ENCODE measurements at places on chromosomes 7 and 10.

DNA sequence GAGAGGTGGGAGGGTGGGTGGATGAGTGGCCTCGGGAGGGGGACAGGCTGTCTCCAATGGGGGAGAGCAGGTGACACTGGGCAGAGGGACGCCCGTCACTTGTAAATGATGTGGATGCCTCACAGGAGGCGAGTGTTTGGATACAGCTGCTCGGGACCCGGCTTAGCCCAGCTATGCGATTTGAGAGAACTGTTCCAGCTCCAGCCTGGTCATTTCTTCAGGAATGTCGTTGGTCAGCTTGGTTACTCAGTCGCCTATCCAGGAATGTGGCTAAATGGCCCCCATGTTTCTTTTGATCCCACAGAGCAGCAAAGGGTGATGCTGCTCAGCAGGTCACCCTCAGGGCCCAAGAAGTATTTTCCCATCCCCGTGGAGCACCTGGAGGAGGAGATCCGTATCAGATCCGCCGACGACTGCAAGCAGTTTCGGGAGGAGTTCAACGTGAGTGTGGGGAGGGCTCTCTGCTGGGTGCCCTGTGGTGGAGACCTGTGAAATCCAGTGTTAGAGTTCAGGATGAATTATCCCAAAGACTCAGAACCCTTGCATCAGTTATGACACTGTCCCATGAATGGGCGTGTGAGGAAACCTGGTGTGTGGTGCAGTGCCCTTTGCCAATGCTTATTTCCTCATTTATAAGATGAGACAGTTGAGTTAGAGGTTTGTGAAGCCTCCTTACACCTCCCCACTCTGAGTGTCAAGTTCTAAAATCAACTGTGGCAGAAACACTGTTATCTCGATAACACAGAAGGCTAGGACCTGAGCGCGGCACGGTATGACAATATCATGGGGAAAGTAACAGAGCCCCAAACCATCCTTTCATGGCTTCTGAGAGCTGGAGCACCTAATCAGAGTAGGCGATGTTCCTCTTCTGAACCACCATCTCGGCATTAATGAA lies 76.8 kb downstream of the MKI67 start:
- DNase-seq = no peak

- DNase-seq = no peak
These were observed 78.8 kb downstream of the INPP5A start for GRCh38 chr10:132616170-132616995.

GRCh38 chr10:27360581-27361172 lies 120.1 kb upstream of the ACBD5 start:
- peak; percentile 56 for DNase-seq

- DNase-seq = peak; percentile 3
These were observed 717.1 kb downstream of the GRID1 start for GRCh38 chr10:85649461-85649860.

GRCh38 chr10:88651101-88651551 lies 13.1 kb upstream of the LIPF start:
- peak; percentile 88 for DNase-seq

DNA sequence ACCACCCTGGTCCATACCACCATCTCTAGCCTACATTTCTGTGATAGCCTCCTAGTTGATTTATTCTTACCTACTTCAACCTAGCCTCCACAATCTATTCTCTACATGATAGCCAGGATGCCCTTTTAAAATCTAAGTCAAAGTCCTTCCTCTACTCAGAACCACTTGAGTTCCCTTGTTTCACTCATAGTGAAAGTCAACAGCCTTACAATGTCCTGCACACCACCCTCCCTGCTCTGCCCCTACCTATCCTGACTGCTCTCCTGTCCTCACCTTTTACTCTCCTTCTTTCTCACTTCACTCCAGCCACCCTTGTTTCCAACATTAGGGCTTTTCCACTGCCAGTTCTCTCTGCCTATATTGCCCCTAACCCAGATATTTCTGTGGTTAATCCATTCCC lies 146.7 kb downstream of the GRM3 start:
- no peak for DNase-seq

- DNase-seq = no peak
These were observed 22.9 kb upstream of the C10orf105 start for GRCh38 chr10:71742301-71743088.

DNA sequence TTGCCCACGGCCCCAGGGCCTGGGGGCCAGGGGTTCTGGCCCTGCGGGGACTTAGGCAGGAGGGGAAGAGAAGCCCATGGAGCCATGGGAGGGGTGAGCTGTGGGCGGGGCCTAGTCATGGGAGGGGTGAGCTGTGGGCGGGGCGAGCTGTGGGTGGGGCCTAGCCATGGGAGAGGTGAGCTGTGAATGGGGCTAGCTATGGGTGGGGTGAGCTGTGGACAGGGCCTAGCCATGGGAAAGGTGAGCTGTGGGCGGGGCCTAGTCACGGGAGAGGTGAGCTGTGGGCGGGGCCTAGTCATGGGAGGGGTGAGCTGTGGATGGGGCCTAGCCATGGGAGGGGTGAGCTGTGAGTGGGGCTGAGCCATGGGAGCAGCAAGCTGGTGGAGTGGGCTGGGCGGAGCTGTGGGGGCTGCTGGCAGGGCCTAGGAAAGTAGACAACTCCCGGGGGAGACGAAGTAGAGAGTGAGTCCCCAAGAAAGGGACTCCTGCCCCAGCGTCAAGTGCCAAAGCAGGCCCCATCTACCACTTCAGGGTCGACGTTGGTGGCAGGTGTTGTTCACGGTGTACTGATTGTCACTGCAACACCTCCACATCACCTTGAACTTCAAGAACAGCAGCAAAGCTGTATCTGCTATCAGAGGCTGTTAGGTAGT lies 19.2 kb upstream of the TTYH3 start:
- no peak for DNase-seq

DNA sequence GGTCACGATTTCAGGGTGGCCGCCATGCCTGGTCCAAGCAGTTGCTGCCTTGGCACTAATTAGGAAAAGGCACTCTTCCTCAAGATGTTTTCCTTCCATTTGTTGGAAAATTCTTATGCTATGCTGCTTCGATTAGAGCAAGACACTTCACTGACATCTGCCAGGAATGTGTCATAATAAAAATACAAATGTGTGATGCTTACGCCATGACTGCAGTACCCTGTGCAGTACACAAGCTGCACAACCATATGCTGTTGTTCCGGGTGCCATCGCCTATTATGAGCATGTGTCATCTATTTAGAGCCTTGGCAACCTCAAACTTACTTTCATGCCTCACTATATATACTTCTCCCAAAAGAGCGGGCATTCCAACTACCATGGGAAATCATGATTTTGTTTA lies 14.9 kb upstream of the MPP7 start:
- no peak for DNase-seq

DNA sequence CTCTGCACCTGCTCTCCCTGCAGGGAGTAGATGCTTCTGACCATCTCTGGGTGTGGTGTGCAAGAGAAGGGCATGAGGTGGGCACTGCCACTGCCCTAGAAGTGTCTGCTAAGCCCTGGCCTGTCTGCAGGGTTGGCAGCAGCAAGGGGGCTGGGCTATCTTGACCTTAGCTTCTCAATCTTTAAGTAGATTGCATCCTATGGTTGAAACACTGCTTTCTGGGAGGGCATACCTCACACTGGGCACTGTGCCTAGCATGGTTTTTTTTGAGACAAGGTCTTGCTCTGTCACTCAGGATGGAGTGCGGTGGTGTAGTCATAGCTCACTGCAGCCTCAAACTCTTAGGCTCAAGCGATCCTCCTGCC lies 54.9 kb downstream of the CLIP2 start:
- DNase-seq = peak; percentile 86

- no peak for DNase-seq
These were observed 35.3 kb upstream of the ANK3 start for GRCh38 chr10:60424971-60425370.

DNA sequence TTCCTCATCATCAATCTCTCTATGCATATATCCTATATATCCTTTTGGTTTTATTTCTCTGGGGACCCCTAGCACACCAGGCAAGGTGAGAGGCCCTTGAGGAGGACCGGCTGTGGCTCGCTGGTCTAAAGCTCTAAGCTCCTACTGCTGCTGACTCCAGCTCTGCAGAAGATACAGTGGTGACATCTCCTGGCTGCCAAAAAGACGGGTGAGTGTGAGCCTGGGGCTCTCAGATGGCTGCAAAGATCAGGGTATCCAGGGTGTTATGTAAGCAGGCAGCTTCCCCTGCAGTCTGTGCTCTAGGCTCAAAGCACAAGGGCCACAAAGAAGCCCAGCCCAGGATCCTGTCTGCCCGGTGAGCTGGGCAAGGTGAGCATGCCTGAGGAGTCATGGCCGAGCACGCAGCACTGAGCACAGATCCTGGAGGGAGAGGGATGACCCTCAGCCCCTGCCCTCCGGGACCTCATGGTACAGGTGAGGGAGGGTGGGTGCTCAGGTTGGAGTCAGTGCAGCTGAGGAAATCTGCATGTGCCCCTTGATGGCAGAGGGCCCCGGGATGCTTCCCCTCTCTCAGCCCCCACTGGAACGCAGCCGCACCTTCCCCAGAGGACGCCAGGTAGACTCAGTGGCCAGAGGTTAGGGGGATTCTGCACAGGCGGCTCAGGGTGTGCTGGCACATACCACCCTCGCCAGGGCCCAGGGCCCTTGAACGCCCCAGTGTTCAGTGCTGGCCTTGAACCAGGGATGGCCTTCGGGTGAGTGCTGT lies 95.4 kb upstream of the INSIG1 start:
- DNase-seq = no peak

DNA sequence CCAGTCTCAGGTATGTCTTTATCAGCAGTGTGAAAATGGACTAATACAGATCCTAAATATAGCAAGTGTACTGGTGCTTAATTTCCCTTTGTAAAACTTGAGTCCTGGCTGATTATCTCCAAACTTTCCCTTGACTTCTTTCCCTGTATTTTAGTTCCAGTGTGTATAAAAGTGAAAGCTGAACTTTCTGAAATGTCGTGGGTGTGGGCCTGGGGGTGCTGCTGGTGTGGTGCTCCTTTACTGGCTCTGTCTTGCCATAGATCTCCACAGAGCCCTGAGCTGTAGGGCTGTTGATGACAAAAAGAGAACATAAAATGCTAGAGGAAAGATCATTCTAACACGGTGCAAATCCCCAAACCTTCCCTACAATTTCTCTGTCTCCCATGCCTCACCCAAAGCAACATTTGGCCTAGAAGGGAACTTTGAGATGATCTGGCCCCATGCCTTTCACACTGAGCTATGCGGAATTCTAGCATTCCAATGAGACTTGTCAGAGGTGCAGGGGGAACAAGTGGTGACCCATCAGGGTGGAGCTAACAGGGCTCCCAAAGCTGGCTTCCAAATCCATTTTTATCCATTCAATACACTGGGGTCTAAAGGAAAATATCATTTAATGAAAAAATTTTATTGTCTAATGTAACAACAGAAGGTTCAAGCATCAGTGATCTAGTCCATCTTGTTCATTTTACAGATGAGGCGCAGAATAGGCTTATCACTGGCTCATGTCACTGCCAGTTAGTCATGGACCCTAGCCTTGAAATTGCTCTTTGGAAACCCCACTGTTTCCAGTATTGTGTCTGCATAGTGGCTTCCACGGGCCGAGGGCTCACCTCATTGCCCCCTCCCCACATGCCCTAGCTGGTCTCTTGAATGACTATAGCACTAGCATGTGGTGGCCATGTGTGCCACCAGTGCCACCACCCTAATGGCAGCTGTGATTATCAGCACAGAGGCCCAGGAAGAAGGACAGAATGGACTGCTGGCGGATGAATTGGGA lies 1000.9 kb downstream of the LRMDA start:
- peak; percentile 91 for DNase-seq

GRCh38 chr10:34908481-34908880 lies 93.4 kb upstream of the PARD3 start:
- DNase-seq = peak; percentile 23

GRCh38 chr10:132880128-132880981 lies 62.0 kb downstream of the CFAP46 start:
- DNase-seq = no peak

- no peak for DNase-seq
These were observed 89.4 kb downstream of the C10orf90 start for GRCh38 chr10:126580873-126581647.

DNA sequence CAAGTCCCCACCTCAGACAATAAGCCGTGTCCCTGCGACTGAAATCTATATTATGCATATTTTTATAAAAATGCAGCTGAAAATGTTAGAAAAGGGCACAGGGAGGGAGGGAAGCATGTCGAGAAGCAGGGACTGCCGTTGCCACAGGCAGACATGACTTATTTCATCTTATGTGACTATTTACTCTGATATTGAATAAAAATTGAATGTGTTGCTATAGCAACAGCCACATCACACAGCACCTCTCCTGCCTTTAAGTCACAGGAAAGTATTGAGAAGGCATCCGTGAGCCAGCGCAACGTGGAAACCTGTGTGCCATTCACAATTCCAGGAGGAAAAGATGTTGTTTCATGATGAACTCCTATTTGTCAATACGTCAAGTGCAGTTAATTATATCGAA lies 549.5 kb downstream of the DNAJB6 start:
- DNase-seq = no peak

GRCh38 chr7:54877683-54878082 lies 118.7 kb upstream of the SEC61G start:
- peak; percentile 57 for DNase-seq

GRCh38 chr7:102396710-102397019 lies 502 bp downstream of the PRKRIP1 start:
- no peak for DNase-seq

DNA sequence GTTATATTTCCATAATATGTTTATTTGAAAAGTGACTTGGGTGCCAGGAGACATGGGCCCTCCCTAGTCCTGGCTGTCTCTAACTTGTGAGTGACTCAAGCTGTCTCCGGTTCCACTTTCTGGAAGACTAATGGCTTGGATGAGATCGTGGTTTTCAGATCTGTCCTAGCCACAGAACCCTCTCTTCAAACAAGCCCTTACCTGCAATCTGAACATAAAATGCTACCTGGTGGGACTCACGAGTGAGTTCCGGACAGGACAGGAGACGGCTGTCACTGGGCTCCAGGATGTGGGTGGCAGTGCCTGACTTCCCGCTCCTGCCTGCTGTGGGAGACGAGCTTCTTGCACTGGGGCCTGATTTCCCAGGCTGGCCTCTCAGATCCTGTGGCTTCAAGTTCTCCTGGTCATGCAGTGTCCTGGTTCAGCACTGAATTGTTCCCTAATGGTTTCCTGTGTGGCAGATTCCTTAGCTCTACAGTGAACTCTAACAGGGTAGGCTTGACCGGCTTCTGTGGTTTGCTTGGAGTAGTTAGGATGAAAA lies 26.0 kb upstream of the PFKFB3 start:
- peak; percentile 39 for DNase-seq
